Activated CD4-positive, alpha-beta T cell treated with anti-CD3 and anti-CD28 coated beads for 24 hours (primary cell): ENCODE measurements at places on chromosomes 11 and 22.

DNA sequence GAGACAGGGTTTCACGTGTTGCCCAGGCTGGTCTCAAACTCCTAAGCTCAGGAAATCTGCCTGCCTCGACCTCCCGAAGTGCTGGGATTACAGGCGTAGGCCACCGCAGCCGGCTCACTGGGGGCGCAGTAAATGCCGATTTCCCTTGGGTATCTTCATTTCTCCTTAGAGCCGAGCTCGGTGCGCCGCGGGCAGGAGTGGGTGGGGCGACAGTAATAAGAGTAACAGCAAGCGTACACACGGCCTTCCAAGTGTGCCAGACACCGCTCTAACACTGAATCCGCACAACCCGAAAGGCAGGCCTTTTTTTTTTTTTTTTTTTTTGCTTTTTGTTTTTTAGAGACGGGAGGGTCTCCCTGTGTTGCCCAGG lies 500 bp upstream of the ADSL start:
- DNase-seq = peak; percentile 39

DNA sequence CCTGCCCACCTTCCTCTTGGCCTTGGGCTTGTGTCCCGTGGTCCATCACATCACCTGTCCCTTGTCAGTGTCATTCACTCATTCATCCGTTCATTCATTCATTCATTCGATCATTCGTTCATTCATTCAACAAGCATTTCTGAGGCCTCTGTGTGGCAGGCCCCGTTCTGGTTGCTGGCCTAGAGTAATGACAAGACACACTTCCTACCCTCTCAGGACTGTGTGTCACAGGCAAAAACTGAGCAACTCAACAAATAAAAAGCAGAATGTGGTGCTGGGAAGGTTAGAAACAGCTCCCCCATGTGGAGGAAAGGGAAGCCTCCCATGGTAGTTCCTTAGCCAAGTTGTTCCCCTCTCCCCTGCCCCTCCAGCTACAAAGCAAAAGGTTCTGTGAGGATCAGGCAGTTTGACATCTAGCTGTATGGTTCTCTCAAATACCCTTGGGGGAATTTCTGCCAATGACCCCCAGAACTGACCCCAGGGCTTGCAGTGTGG lies 1.6 kb upstream of the OMP start:
- no peak for DNase-seq

GRCh38 chr22:25775531-25775930 lies 33.5 kb downstream of the MYO18B start:
- DNase-seq = no peak

GRCh38 chr11:58513747-58514367 lies 6.0 kb upstream of the OR5B21 start:
- no peak for DNase-seq

DNA sequence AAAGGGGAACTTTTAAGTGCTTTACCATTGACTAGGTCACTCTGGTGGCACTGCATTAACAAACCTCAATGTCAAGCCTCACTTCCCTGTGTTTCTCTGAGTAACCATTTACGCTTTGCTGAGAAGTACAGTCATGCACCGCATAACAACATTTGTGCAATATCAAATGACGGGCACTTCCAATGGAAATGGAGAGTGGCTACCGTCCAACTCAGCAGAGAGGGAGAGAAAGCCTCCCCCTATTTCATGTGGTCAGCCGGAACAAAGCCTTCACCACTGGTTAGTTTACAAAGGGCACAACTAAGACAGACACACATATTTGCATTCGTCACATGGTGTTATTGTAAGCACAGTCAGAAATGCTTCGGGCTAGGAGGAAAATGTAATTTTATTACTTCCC lies 117.3 kb downstream of the RASSF10 start:
- DNase-seq = no peak

GRCh38 chr11:113247221-113247620 lies 67.2 kb upstream of the TTC12 start:
- DNase-seq = no peak

GRCh38 chr11:10864688-10865087 lies 6.8 kb upstream of the ZBED5 start:
- no peak for DNase-seq

GRCh38 chr22:47125603-47126002 lies 363.2 kb downstream of the TBC1D22A start:
- DNase-seq = no peak

DNA sequence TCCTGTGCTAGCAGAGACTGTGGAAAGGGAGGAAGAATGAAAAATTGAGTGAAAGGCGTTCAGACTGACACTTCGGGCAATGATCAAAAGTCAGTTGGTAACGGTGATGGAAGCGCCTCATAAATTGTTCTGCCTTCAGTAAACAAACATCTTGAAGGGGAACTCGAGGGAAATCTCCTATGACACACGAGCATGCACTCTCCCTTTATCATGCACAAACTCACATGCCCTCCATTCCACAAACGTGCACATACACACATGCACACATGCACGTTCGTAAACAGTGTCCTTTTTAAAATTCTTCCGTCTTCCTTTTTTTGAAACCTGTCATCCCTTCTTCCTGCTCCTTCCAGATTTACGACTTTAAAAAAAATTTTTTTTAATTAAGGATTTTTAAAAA lies 77.8 kb upstream of the TMEM45B start:
- no peak for DNase-seq

GRCh38 chr11:126348806-126349582 lies 6.5 kb upstream of the ST3GAL4 start:
- DNase-seq = no peak

DNA sequence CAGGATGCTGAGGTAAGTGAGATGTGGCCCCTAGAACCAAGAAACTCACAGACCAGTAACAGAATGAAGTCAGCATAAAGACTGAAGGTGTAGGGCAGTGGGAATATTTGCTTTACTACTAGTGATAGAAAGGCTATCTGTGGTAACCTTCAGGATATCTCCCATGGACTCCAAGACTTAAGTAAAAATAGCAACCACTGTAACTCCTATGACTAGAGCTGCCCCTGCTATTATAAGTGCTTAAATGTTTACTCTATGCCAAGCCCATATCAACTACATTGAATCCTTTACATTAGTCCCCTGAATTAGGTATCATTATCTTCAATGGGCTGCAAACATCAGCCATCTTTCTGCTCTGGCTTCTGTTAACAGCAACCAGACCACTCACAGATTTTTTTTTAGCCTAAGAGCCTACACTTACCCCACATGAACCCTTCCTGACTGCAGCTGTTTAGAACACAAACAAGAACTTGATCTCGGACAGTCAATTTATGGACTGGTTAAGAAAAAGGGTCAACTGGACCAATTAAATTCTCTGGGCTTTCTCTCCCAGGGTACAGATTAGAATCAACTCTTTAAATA lies 335.1 kb upstream of the API5 start:
- no peak for DNase-seq

- DNase-seq = no peak
Observed at GRCh38 chr11:102343809-102344208, 3.2 kb upstream of the BIRC2 start.

GRCh38 chr22:30892731-30893221 lies 75.8 kb downstream of the MORC2 start:
- no peak for DNase-seq

GRCh38 chr11:78860720-78861422 lies 286.2 kb upstream of the NARS2 start:
- DNase-seq = no peak

DNA sequence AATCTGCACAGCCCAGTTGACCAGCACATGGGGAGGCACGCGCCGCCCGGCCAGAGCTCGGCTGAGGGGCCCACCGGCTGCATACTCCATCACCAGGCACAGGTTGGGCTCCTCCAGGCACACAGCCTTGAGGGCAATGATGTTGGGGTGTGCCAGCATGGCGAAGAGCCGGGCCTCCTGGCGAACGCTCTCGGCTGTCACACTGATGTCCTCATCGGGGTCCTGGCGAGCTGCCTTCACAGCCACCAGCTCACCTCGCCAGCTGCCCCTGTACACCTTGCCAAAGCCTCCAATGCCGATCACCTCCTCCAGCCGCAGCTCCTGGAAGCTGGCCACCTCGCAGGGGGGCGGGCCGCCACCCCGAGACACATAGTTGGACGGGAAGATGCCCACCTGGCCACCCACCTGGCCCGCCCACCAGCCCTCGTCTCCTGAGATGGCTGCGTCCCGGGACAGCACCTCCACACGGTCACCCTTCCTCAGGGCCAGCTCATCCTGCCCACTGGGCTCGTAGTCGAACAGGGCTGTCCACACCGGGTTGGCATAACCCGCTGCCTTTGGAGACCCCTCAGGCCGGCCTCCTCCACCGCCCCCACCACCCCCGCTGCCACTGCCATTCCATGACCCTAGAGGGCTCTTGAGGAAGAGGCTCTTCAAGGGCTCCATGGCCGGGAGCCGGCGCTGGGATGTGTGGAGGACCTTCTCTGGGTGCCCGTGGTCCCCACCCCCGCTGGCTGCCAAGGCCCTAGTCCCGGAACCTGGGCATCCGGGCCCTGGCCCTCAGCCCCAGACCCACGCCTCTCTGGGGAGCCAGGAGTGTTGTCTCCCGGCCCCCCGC lies 711 bp downstream of the MAP3K11 start:
- no peak for DNase-seq

GRCh38 chr11:133243832-133244231 lies 288.5 kb downstream of the OPCML start:
- no peak for DNase-seq
